Activated T-cell treated with anti-CD3 and anti-CD28 coated beads for 24 hours (primary cell): ENCODE measurements at places on chromosomes 16 and 17.

- DNase-seq: no peak
These were observed 410.8 kb downstream of the CDH11 start for GRCh38 chr16:64711026-64711425.

GRCh38 chr17:48569674-48570324 lies 8.4 kb downstream of the HOXB4 start:
- no peak for DNase-seq

DNA sequence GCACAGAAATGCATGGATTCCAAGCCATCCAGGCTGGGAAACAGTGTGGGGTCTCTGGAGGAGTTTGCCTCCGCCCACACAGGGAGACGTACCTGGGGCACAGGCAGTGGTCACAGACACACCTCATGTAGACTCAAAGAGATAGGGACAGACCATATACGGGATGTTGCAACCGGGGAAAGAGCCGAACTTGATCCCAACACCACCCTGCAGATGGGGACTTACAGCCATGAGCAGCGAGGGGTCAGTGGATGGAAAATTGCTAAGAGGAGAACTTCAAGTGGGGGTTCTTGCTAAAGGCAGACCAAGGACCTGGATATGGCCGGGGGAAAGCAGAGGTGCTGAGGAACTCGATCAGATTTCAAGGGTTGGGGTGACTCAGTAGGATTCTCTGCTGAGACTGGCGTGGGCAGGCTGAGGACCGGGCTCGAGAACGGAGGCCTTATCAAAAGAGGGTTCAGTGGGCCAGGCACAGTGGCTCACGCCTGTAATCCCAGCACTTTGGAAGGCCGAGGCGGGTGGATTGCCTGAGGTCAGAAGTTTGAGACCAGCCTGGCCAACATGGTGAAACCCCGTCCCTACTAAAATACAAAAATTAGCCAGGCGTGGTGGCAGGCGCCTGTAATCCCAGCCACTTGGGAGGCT lies 12.0 kb upstream of the DNAH17 start:
- no peak for DNase-seq

- no peak for DNase-seq
These were observed 29.5 kb downstream of the NSMCE1 start for GRCh38 chr16:27239026-27239425.

GRCh38 chr17:71511266-71511995 lies 609.4 kb upstream of the SOX9 start:
- no peak for DNase-seq

GRCh38 chr16:83923581-83924365 lies 24.9 kb downstream of the MLYCD start:
- DNase-seq: no peak

DNA sequence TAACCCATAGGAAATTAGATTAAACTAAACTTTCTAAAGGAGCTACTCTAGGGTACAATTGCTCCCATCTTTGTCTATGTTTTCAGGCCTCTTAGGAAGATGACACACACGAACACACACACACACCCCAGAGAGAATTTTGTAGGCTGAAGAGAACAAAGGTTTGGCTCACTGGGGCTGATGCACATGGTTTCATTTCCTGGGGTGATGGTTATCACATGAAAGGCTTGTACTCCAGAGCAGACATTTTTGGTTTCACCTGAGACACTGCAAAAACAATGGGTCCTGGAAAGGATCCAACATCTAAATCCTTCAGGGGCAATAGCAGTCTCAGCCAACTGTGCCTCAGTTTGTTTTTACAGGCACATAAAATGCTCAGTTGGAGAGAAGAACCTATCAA lies 62.8 kb downstream of the GRB7 start:
- peak; percentile 54 for DNase-seq

DNA sequence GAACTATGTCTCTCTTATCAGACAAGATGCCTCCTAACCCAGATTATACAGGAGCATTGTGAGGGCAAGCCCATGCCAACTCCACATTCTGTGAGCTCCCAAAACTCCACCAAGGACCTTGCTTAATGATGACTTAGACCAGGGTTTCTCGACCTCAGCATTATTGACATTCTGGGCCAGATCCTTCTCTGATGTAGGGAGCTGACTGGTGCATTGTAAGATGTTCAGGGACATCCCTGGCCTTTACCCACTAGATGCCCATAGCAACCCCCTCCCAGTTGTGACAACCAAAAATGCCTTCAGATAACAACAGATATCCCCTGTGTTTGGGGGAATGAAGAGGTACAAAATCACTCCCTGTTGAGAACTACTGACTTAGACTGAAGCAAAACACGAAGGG lies 43.6 kb downstream of the HOXB1 start:
- DNase-seq: no peak

- DNase-seq: peak; percentile 11
These were observed 52.0 kb downstream of the LDHD start for GRCh38 chr16:75064403-75065148.

DNA sequence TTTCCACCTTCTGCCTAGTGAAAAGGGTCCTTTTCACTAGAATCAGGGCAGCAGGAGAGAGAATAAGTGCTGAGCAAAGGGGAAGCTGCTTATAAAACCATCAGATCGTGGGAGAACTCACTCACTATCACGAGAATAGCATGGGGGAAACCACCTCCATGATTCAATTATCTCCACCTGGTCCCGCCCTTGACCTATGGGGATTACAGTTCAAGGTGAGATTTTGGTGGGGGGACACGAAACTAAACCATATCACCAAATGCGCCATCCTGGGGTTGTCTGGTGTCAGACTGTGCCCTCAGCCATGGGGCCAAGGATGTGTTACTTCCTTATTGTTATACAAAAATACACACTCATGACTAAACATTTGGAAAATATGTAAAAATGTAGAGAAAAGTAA lies 10.4 kb upstream of the KATNB1 start:
- DNase-seq: no peak

DNA sequence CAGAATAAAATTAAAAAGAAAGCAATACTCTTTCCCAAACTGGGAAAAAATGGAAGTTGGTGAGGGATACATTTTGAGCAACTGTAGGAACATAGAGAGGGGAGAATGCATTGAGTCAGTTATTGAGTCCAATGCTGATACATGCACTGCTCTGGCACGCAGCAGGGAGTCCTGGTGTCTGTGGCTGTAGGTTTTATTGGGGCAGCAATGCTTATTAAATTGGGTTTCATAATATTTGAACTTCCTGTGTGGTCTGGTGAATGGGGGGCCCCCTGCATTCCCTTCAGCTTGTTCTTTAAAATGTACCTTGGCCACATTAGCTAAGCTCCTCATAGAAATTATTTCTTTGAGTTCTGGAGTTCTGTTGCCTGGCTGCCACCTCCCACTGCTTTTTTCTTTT lies 125.2 kb upstream of the ELAC2 start:
- no peak for DNase-seq

DNA sequence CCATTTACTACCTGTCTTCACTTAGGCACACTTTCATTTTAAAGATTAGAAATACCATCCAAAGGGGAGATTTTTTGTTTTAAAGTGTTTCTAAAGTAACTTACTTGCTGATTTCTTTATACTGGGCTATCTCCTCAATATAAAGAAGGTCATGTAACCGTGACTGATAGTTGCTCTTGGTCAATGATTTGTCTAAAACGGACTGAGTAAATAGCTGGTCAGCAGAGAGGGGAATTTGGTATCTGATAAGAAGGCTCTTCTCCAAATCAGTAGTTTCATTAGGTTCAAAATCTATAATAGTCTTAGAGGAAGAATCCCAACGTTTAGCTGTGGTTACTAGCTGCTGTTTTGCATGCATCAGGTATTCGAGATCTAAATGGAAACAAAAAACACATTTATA lies 66.4 kb downstream of the HELZ start:
- DNase-seq: no peak

DNA sequence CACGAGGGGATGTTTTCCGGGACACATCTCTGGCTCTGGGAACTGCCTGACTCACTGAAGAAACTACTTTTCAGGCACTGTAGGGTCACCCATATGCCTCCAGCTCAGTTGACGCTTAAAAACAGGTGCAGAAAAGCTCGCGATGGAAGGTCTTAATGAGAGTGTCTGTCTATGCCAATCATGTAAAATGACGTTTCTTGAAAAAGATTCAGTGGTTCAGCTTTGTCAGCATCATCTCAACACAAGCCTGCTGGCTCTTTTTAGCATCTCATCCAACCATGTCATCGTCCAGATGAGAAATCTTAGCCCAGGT lies 27.5 kb downstream of the OR1D5 start:
- no peak for DNase-seq

- DNase-seq: no peak
These were observed 1.2 kb upstream of the ABCA3 start for GRCh38 chr16:2341456-2342447.

- DNase-seq: no peak
These were observed 167.2 kb downstream of the PARN start for GRCh38 chr16:14462811-14463210.

GRCh38 chr17:58306131-58306951 lies 22.3 kb downstream of the TSPOAP1 start:
- no peak for DNase-seq

DNA sequence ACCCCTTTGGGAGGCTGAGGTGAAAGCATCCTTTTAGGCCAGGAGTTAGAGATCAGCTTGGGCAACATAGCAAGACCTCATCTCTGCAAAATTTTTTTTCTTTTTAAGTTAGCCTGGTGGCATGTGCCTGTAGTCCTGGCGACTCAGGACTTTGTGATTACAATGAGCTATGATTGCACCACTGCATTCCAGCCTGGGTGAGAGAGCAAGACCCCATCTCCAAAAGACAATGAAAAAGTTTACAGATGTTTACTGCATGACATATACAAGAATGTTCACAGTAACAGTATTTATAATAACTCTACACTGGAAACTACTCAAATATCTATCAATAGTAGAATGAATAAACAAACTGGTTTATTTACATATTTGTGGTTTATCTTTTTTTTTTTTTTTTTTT lies 33.1 kb upstream of the CCL22 start:
- DNase-seq: no peak

DNA sequence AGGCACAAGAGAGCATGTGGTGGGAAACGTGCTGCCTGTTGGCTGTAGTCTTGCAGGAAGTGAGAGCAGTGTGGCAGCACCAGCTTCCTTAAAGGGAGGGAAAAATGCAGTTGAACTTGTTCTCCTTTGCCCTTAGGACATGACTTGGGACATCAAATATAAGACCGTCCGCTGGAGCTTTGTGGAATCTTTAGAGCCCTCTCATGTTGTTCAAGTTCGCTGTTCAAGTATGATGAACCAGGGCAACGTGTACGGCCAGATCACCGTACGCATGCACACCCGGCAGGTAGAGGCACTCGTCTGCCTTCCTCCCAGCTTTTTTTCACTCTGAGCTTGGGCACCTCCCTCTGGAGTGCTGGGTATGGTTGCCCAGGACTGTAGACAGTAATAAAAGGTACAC lies 23.3 kb downstream of the GPR179 start:
- no peak for DNase-seq

DNA sequence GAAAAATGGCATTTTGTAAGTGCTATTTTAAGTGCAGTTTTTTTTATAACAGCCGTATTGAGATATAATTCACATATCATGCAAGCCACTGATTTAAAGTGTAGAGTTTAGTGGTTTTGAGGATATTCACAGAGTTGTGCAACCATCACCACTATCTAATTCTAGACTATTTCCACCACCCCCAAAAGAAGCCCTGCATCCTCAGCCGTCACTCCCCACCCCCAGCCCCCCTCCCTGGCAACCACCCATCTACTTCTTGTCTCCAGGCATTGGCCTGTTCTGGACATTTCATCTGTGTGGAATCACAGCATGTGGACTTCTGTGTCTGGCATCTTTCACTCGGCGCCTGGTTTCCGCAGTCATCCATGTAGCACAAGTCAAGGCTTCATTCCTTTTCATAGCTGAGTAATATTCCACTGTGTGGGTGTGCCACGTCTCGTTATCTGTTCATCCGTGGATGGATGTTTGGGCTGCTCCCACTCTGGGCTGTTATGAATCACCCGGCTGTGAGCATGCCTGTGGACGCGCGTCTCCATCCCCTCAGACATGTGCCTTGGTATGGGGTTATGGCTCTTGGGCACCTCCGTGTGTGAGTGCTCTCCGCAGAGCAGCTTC lies 138.4 kb upstream of the CIBAR2 start:
- DNase-seq: no peak

- DNase-seq: no peak
These were observed 3.7 kb downstream of the BAHCC1 start for GRCh38 chr17:81398832-81399411.

GRCh38 chr17:67733449-67733848 lies 15.7 kb downstream of the NOL11 start:
- no peak for DNase-seq

DNA sequence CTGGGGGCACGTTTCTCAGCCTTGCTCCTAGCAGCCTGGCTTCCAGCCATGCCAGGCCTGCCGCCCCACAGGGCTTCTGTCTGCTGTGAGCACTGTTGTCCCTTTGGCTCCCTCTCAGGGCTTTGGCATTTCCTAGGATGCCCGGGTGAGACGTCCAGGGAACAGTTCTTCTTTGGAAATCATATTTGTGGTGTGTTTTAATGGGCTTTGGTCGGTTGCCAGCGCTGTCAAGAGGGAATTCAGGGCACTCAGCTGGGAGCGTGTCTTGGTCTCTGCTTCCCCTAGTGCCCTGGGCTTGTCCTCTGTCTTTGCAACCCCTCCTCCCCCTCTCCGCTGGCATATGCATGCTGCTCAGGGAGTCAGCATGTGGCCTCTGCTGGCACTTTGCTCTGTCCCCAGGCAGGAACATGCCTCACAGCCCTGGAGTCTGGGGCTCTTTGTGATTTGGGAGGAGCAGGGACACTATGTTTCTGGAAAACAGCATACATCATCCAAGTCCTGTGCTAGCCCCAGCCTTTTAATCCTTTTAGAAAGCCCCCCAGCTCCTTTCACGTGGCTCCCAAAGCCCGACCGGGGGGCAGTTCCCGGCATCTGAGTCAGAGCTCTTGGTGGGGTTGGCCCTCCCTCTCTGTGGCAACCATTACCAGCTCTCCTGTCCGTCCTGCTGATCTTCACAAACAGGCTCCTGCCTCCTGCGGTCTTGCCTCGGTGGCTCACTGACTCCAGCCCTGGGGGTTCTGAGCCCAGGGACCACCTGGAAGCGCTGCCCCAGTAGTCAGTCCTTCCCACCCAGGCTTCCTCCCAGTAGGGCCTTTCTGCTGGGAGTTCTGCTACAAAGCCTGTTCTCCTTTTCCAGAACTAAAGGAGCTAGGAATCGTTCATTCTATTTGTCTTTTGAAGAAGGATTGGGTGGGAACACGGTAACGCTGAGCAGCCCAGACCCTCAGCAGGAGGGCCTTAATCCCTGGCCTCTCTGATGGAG lies 26.7 kb downstream of the SAP30BP start:
- DNase-seq: no peak

- no peak for DNase-seq
These were observed 11.2 kb upstream of the CLEC19A start for GRCh38 chr16:19274165-19274797.
